A172 (cell line): ENCODE measurements at places on chromosomes 5 and 9.

DNA sequence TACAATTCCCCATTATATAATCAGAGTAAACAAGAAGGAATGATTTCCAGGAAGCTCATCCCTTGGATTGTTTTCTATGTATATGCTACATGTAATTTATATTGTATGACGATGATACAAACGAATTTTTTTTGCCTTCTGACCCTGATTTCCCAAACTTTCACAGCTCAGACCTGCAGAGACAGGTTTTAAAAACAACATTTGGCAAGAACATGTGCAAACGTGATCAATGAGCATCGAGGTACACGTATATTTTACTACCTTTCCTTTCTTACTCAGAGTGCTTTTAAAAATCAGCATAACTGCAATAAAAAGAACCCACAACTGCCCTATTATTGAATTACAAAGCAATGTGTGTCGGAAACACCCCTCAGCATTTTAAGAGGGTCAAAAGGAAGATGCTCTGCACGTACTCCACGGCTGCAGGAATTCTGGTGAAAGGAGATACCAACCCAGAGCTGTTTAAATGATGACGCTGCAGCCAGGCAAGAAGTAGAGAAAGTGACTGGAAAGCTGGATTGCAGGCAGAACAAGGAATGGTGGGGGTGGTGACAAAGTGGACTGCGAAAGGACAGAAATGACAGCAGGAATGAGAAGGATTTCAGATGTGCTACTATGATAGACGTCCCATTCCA lies 533.5 kb downstream of the RAB3C start:
- DNase-seq = no peak

GRCh38 chr5:164392531-164392930 lies 887.1 kb downstream of the MAT2B start:
- no peak for DNase-seq

DNA sequence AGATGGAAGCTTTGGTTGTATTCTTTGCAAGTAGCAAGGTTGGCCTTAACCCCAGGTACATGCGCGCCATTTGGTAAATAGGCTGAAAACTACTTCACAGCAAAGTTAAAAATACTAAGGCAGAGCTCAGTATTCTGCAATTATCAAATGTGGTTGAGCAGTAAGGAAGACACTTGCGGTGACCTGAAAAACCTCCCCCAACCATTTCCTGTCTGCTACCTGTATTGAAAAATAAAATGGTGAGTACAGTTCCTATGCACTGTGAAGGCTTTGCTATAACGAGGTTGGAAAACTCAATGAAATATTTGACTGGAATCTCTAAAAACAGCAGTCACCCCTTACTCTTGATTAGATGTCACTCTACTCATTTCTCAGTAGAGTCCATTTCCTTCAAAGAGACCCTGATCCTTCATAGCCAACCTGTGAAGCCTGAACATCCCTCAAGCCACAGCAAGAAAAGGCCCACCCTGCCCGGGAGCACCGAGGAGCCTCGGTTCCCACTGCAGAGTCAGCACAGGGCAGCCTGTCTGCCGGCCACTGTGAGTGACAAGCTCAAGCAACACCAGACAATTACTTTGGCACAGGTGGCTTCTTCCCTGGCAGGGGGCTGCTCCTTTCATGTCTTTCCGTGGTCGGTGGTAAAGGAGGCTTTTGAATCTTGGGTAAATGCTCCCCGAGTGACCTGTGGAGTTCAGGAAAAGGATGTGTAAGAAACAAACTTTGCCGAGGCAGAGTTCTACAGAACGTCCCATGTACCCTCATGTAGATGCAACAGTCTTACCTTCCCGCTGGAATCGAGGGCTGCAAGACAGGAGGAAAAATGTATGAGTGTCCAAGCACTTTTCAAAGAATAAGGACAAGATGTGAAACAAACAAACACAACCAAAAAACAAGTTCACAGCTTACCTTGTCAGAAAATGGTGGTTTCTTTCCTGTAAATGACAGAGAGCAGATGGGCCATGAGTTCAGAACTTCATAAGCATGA lies 29.6 kb downstream of the C5orf58 start:
- no peak for DNase-seq

DNA sequence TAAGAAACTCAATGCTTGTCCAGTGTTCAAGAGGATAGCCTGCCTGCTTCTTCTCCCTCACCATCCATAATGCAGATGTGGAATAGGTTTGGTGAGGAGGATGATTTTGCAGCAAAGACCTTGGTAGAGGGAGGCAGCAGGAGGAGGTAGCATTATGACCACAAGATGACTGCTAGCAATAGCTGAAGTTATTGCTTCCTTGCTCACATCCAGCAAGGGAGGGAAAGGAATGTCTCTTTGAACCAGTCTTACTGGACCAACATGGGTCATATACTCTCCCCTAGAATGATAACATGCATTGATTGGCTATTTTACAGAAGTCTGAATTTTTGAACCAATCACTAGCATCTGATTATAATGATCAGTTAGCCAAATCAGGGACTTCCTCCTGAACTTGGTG lies 607.6 kb downstream of the EBF1 start:
- no peak for DNase-seq

DNA sequence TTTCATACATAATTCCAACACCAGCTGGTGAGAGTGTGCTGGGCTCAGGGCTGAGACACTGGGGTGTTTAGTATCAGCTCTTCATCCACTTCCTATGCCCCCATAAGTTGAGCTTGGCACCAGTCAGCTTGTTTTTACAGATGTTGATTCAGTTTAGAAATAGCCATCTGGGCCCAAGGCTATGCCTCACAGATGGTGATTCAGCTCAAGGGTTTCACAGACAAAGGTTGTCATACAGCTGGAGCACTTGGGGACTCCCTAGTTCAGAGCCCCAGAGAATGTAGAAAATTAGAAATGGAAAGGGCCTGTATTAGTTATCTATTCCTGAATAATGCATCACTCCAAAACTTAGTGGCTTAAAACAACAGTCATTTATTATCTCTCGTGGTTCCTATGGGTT lies 10.3 kb upstream of the CRHBP start:
- peak; percentile 67 for DNase-seq

DNA sequence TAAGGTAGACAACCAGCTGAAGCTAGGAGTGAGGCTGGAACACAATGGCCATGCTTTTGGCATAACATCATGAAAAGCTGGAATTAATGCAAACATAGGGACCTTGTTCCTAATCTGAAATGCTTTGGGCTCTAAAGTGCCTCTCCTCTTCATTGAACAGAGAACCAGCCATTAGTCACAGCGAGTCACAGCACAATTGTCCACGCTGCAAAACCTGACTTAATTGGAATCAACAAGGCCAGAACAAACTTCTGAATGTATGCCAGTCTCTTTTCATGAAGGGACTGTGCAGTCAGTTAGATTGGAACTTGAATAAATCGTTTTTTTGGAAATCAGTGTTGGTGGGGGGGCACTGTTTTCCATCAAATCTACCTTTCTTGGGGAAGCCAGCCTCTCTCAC lies 96.5 kb downstream of the JAKMIP2 start:
- DNase-seq = peak; percentile 38

GRCh38 chr5:40150896-40151295 lies 528.8 kb upstream of the PTGER4 start:
- DNase-seq = no peak

DNA sequence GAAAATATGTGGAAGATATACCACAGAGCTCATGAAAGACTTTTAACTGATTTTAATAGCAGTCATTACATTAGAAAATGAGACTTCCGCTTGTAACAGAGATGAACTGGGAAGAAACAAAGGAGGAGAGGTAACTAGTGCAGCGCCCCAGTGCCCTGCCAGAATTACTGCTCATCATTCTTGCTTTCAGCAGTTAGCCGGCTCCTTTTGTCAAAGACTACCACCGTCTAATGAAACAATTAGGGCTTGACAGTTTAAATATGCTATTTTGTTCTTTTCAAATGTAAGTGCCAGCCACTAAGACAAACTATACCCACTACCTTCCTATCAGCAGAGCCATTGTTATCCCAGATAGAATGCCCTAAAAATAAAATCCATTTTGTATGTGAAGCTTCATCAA lies 328.4 kb downstream of the EFNA5 start:
- DNase-seq = no peak

- peak; percentile 92 for DNase-seq
Measured at GRCh38 chr9:113187929-113188595, 33.0 kb downstream of the FKBP15 start.

DNA sequence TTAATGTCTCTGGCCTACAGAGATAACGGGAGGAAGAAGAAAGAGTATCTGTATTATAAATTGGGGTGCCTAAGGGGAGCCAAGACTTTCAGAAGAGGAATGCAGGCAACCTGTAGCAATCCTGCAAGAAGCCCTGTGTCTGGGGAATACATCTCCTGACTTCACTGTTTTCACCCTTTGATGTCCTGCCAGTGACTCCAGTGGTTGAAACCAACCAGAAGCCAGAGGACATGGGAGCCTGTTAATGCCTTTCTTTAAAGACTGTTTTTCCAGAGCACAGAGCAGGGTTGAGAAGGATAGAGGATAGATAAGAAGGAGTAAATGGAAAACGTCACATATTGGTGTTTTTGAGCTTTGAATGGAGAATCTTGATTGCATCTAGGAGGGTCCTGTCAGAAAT lies 151.2 kb downstream of the HACD4 start:
- no peak for DNase-seq
